ENCODE measurements at places on chromosomes 12 and 14.

GRCh38 chr12:56315622-56316473, at the start of gene CNPY2:
Gene CNPY2 (minus strand): TSS chr12:56315988. CDS start chr12:56315217, 771 bp downstream.
- DNase-seq = peak; percentile 99

DNA sequence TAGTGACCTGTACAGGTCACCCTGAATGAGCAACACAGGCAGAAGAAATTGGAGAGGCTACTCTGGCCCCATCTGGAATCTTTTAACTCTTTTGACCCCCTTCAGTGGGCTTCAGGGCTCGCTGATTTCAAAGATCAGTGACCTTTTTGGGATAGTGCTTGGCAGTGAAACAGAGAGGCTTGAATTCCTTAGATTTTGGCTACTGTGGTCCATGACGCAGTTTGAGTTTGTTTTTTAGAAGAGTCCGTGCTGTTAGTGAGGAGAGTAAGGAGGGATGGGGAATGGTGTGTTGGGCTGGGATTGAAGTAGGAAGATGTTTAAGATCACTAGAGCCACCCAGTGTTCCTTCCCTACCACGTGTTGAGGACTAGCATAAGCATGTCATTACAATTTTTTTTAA, 16.5 kb downstream of the TMEM30B start:
- no peak for DNase-seq

GRCh38 chr12:1582709-1583050, 11.7 kb downstream of the FBXL14 start:
- DNase-seq = no peak

- no peak for DNase-seq
Observed at GRCh38 chr12:21221778-21222177, 90.8 kb downstream of the SLCO1B1 start.

GRCh38 chr14:50657753-50658152, 10.4 kb downstream of the SAV1 start:
- DNase-seq = no peak

GRCh38 chr12:79547735-79548609, 142.8 kb downstream of the PAWR start:
- DNase-seq = peak; percentile 56

GRCh38 chr14:101225157-101226152, 321.9 kb upstream of the RTL1 start:
- no peak for DNase-seq

DNA sequence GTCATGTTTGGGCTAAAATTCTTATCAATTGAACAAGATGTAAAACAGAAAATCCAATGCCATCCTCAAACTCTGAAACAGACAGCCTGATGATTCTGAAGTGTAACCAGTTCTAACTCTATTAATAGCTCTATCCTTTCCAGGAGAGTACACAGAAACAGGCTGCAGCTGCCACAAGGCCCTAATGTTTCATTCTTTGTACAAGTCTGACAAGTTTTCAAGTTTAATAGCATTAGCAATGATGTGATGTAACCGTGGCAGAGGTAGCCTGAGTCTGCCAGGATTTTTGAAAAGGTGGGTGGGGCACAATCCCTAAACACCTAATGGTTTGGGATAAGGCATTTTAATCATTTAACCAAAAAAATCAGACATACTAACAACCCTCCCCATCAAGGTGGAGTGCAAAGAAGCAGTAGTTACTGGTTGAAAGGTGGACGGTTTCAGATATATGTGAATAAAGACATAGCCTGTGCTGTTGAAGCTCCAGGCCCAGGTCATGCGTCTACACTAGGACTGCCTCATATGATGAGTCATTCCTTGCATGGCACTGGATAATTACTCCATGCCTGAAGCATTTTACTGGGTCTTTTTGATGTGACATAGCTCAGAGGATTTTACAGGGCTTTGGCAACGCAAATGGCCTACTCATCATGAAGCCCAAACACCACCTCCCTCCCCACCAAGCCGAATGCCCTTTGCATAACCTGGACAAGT, 145.1 kb upstream of the GRIP1 start:
- peak; percentile 90 for DNase-seq

DNA sequence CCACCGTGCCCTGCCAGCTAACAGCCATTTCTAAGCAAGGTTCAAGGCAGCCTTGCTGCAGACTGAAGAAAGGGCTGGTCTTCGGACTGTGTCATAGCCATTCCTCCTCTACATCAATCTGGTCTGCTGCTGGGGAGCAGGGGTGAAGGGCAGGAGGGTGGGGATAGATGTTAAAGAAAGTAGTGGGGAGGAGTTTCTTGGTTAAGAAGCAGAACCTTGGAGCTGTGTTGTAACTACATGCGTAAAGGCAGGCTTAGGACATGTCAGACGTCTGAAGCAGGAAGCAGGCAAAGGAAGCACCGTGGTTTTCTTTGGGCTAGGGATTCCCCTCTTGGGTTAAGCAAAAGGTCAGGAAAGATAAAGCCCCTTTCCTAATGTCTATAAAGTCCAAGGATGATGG, 18.1 kb upstream of the NEK9 start:
- no peak for DNase-seq

DNA sequence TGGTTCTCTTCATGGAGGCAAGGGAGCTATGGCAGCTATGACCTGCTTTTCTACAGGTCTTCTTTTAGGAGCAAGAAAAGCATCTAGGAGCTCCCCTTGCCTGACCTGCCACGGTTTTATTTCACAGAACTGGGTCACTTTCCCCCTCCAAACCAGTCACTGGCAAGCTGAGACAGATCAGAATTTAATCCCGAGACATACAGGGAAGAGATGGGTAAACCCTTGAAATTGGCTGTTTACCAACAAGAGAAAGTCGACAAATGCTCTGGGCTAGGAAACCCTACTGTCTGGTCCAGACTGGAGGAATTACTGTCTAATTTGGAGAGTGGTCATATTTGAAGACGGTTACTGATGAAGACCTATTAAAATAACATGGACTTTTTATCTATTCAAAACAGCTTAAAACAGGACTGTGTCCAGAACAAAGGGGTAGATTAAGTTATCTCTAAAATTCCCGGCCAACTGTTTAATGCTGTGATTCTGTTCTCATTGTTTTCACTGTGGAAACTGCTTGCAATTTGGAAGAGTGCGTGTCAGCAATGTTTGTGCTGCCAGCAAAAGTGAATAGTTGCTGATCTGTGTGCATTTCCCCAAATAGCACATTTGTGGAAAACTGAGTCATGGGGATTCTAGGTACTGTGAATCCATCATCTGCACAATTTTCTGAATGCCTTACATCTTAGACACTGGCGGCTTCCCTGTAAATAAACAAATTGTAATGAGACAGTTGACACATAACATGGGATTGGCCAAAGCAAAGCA, 73.4 kb upstream of the EEA1 start:
- DNase-seq = peak; percentile 34

GRCh38 chr12:80422550-80422949, 21.5 kb upstream of the PTPRQ start:
- no peak for DNase-seq

- no peak for DNase-seq
Observed at GRCh38 chr12:25056486-25057130, 107.7 kb upstream of the BCAT1 start.

DNA sequence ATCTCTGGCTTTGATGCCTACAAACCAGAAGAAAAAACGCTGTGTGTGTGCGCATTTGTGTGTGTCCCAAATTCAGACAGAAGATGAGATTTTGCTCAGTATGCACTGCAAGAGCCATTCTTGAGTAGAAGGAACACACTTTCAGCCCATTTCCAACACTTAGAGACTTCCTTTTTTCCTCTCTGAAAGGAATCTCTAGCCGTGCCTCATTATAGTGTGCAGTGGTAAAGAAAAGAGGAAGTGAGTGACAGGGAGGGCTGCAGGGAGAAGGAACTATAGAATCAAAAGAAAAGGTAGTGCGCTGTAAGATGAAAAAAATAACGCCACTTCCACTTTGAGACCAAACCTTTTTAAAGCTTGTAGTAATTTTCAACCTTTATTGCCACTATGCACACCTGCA, 1400.9 kb upstream of the FLRT2 start:
- no peak for DNase-seq

DNA sequence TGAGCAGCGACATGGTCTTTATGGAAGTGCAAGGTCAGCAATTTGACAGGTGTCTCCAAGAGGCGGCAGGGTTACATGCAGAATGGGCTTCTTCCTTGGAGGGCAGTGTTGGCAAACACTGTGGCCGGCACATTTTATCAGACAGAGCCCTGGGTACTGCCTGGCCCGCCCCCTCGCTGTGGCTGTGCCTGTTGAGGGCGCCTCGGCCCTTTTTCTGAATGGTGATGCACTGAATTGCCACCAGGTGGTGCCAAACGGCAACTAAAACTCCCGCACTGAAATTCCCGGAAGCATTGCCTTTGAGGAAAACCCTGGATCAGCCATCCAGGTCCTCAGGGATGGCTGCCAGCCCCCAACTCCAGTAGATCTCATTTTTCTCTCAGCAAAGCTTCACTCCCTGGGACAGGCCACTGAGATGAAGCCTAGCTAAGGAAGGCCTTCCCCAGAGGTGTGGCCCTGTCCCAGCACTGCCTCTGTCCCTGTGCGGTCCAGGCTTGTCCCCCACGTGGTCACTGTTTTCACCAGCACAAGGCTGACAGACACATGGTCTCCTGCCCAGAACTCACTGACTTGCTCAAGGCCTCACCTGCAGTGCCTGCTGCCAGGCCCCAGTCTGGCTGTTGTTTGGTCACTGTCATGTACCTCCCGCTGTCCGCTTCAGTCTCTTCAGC, 73.6 kb downstream of the TESC start:
- DNase-seq = no peak

DNA sequence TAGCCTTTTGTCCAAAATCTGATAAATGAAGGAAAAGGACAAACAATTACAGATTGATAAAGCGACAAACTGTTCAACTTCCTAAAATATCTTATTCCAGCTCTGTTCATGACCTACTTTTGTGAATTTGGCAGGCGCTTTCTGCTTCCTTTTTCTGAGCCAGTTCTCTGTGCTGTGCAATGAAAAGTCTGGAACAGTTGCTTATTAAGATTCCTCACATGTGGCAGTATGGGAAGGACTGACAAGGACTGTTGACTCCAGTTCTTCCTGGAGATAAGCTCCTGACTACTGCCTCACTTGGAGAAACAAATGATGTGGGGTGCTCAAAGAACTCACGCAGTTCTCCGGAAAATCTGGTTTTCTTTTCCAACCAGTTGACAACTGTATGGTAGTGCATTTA, 58.3 kb upstream of the ANP32D start:
- no peak for DNase-seq

DNA sequence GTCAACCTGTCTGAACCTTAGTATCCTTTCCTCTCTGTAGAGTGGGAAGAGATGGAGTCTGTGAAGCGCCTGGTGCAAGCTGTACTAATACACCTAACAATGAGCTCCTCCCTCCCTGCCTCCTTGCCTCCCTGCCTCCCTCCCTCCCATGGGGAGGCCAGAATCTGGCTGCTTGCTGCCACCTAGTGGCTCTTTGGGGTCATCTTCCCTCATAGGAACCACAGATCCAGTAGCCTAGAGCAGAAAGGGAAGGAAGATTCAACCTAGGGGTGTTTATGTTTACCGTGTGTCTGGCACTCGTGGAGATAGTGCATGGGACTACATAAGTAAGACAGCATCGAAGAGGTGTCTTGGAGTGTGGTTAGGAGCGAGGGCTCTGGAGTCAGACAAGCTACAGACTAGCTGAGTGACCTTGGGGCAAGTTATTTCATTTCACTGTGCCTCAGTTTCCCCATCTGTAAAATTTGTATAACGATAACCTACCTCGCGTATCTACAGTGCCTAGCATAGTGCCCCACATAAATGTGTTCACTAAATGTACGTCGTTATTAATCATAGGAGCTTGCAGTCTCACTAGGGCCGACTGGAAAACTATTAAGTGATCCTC, 35.5 kb upstream of the TSPAN9 start:
- no peak for DNase-seq

DNA sequence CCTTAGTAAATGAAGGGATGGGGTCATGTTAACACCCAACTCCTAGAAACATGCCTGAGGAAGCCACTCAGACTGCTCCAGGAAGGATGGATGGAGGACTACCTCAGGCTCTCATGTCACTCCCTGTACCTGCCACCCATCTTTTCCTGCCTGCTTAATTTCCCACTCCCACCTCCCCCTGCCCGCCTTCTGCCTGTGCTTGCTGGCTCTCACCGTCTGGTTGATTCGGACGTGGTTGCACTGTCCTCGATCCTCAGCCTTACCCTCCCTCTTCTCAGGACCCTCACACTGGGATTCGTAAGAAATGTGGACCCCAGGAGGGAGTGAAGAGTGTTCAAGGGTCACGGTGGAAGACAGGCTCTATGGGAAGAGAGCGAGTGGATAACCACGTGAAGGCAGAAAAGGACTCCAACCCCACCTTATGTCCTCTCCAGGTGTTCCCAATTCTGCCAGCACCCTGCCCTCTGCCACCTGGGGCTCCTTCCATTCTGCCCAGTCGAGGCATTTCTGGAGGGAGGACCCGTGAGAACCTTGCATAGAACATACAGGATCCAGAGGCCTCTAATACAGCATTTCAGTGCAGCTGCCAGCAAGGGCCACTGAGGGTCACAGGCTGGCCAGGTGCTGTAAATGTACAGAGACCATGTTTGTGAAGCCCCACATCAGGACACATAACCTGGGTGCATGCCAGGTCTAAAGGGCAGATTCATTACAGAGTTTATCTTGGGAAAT, 12.9 kb downstream of the ITGB7 start:
- DNase-seq = no peak

GRCh38 chr12:26271889-26272492, 76.6 kb downstream of the SSPN start:
- DNase-seq = peak; percentile 72

DNA sequence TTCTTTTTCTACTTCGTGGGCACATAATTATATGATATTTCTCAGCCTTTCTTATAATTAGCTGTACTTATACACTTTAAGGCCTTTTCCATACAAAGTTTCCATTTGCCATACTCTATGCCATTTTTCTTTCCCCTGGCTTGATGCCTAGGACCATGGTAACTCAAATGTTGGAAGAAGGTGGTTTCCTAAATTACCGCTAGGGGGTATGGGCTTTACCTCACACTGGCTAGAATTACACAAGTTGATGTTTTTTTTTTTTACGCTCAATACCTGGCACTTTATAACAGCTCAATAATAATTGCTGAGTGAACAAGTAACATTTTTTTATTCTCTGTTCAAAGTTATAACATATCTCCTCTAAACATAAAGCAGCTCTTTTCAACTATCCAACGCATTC, 306.8 kb upstream of the LRFN5 start:
- no peak for DNase-seq

DNA sequence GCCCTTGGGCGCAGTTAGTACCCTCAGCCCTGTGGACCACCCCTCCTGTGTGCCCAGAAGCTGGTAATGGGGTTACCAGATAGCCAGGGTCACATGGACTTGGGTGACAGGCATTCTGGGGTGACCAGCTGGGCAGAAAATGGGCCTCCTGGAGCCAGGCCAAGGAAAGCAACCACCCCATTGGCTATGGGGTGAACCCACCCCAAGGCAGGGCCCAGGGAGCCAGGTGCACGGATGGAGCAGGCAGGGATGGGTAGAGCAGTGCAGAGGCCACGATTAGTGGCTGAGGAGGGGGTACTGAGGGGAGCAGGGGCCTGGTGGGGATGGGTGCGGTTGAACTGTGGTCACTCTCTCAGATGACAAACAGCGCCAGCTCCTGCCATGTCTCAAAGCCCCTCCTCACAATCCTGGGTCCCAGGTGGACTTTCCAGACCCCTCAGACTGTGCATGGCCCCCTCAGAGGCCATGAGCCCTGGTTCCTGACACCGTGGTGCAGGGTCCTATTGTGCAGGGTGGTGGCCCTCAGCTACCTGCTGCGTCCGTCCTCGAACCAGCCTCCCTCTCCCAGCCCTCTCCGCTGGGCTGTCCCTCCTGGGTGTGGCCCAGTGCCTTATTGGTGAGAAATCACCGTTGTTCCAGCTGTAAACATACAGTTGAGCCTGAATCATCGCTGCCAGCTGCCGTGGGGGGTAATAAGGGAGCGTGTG, 23.4 kb upstream of the BEGAIN start:
- DNase-seq = no peak

All from retinal pigment epithelial cell (primary cell).